Body of pancreas (tissue), 4 donors: ENCODE measurements at places on chromosomes 4 and X. TPM values are rescaled to one million over a fixed set of nuclear protein-coding genes. Genes with fewer than 3 reads are reported as not detected.

TAF7L gene
- not detected for total RNA-seq

RNF150 gene
- total RNA-seq = 2.3 TPM

INTU gene
- 8.0 TPM for total RNA-seq

FGFBP2 gene
- not detected for total RNA-seq

RNF175 gene
- not detected for total RNA-seq
